ENCODE measurements at places on chromosomes 2 and 18.

GRCh38 chr18:25998461-25998860 is 92.0 kb downstream of the SS18 start:
- DNase-seq = no peak

DNA sequence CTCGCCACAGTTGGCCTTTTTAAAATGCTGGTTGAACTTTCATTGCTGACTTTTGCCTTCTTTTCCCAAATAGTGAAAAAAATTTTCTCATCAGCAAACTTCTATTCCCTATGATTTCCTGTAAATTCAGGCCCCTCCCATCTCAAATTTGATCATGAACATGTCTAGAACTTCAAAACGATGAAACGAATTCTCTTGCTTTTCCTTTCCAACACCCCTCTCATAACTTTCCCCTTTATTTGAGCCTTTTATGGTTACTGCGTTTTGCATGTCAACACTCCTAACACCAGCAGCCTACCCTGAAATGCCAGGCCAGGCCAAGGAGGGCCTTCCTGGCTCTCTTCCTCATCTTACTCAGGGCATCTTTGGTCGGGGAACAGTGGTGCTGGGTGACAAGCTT is 1.7 kb upstream of the HOXD13 start:
- DNase-seq = no peak

DNA sequence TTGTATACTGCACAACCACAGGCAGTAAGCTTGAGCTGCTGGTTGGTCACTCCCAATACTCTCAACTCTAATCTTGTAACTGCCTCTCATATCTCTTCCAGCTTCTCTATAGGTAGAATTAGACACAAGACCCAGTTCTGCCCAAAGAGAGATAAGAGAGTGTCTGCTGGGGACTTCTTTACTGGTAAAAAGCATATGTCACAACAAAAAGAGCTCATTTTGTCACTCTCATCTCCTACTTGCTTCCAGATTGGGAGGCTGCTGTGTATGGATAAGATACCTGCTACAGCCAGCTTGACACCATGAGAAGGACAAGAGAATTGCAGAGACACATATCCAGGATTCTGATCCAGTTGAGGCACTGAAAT is 165.2 kb downstream of the PTH2R start:
- no peak for DNase-seq

DNA sequence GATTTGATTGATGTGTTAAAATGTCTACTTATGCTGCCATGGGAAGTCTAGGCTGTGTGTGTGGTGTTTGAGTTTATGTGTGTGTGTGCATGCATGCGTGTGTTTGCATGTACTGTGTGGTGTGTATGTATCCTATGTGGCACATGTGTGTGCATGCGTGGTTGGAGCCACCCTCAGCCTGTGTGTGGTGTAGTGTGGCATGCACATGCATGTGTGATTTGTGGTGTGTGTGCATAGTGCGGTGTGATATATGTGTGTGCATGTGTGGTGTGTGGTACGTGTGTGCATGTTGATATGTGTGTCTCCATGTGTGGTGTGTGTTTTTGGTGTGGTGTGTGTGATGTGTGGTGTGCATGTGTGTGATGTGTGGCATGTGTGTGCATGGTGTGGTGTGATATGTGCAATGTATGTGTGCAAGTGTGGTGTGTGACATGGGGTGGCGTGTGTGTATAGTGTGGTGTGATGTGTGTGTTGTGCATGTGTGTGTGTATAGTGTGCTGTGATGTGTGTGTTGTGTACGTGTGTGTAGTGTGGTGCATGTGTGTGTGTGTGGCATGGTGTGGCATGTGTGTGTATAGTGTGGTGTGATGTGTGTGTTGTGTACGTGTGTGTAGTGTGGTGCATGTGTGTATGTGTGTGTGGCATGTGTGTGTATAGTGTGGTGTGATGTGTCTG is 66.6 kb upstream of the HDAC4 start:
- DNase-seq = no peak

GRCh38 chr18:11163665-11164064 is 14.3 kb upstream of the PIEZO2 start:
- no peak for DNase-seq

GRCh38 chr2:235194351-235194750 is 242.5 kb downstream of the SH3BP4 start:
- DNase-seq = no peak

GRCh38 chr2:229888031-229888430 is 33.8 kb downstream of the TRIP12 start:
- DNase-seq = no peak

DNA sequence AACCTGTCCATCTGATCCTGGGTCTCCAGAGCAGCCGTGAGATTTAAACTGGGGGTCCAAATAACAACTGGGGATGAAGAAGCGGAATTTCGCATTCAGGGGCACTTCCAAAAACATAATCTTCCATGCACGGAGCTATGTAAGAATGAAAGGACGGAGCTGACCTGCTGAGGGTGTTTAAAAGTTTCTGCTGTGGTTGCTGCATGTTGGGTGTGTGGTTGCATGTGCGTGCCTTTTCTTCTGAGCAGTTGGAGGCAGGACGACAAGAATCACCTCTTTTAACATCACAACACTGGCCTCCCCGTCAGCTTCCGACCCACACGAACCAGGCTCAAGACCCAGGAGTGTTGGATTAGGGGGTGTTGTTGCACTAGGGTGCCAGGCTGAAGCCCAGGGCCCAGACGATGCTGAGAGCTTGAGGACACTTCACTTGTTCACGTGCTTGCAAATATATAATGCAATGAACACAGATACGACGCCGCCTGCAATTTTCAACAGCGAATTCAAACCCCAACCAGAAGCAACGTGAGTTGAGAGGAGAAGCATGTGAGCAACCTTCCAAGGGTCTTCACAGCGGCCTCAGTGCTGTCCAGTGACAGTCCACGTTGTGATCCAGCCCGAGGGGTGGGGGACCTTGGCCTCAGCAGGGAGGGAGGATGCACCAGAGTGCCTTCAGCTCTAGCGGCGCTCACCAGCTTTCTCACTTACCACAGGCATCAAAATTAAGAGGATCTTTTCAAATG is 76.0 kb upstream of the SALL3 start:
- DNase-seq = no peak

GRCh38 chr18:36829362-36830157 is 633 bp downstream of the KIAA1328 start:
- no peak for DNase-seq
